ENCODE measurements at places on chromosomes 1 and 21.

- DNase-seq: no peak
Measured at GRCh38 chr1:170863621-170864020, 71.7 kb upstream of the MROH9 start.

DNA sequence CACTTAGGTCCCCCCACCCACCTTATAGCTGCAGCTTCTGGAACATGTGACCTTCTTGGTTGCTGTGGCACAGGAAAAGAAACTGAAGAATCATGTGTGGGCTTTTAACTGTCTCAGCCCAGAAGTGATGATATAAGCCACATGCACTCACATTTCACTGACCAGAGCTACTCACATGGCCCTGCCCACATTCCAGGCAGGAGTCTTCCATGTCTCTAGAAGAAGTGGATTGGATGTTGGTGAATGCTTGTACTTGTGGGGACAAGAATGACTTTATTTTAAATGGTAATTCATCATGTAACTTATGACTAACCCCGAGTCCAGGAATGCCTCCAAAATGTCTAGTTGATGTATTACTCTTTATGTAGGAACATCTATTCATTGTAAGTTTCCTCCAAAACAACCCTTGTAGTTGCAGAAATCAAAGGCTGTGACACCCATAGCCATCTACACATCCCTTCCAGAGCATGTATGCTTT, 15.8 kb upstream of the CAMK1G start:
- DNase-seq: no peak

DNA sequence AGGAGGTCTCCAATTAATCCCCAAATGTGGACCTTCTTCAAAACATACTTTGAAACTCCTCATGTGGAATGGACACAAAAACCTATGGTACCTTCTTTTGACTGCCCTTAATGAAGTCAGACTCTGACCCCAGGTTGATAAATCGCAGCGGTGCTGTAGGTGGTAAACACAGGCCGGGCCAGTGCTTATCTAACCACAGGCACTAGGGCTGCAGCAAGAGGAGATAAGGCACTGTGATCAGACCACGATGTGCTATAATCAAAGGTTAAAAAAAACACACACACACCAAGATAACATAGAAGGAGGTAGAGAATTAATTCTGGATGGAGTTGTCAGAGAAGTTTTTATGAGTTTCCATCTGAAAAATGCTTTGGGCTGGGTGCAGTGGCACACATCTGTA, 52.3 kb upstream of the SIPA1L2 start:
- no peak for DNase-seq

GRCh38 chr1:171998711-171999110, 157.4 kb downstream of the DNM3 start:
- no peak for DNase-seq

GRCh38 chr1:205354259-205355074, 2.3 kb downstream of the KLHDC8A start:
- DNase-seq: peak; percentile 28

DNA sequence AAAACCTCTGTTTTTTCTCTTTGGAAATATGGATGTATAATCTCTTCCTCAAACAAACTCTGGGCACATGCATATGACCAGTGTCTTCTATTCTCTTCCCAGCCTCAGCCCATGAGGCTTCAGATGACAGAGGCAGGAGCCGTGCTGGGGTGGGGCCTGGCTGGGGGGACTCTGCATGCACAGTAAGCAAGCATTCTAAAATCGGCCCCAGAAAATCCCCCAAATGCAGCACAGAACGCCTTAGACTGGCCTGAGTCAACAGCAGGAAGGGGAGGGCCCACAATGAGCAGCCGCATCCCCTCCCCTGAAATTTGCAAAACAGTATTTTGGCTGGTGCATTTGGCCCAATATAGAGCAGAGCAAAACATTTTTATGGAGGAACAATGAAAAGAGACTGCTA, 47.8 kb downstream of the ITPKB start:
- peak; percentile 40 for DNase-seq

DNA sequence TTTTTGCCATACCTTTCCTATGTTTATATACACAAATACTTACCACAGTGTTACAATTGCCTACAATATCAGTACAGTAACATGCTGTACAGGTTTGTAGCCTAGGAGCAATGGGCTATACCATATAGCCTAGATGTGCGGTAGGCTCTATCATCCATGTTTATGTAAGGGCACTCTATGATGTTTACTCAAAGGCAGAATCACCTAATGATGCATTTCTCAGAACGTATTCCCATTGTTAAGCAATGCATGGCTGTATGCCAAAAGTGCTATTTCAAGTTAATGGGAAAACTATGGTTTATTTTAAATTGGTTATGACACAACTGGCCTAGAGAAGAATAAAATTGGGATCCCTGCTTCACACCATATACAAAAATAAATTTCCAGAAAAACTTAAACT, 36.9 kb upstream of the DISP1 start:
- no peak for DNase-seq

DNA sequence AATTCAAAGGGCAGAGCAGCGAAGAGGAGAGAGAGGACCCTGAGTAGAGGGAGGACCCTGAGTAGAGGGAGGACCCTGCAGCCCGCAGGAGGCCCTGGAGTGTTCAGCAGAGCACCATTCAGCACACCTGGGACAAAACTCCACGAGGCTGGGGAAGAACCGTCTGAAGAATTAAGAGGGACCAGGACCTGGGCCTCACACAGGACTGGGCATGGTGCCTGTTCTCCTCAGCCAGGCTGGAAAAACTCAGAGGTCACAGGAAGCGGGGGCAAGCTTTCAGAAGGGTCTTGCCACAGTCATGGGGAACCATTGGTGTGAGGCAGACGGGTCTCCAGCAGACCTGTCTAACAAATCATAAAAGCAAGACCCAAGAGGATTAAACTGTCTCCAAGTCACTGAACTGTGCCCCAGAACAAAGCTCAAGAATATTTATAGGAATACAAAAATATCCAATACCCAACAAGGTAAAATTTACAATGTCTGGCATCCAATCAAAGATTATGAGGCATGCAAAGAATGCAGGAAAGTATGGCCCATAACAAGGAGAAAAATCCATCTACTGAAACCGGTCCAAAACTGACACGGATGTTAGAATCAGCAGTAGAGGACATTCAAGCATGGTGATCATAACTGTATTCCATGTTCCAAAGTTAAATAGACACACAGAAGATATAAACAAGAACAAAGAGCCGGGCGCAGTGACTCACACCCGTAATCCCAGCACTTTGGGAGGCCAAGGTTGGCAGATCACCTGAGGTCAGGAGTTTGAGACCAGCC, 30.6 kb downstream of the MORN1 start:
- DNase-seq: no peak

DNA sequence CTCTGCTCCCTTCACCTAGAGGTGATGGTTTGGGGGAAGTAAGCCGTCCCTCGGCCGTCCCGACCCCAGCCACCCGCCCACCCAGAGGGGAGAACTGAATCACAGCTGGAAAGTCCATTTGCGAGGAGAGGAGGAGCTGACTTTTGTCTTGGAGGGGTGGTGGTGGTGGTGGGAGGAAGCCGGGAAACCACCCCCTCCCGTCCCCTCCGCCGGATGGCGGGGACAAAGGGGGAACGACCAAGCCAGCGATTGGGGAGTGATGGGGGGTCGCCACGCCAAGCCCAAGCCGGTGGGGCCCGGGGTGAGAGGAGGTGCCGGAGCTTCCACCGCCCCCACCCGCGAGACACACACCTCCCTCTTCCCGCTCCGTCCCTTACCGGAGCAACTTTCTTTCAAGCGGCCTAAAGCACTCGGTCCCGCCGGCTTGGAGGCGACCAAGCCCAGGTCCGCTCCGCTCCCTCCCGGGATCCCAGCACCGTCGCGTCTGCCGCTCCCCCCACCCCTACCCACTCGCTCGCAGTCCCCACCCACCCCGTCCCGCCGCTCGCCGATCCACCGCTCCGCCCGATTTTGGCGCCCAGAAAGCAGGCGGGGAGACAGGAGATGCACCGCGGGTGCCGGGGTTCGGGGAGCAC, 540 bp downstream of the ARHGEF2 start:
- DNase-seq: peak; percentile 12

GRCh38 chr1:7222695-7223015, 437.4 kb downstream of the CAMTA1 start:
- DNase-seq: no peak

GRCh38 chr1:205042911-205043806, at the start of gene CNTN2:
Gene CNTN2 (plus strand): TSS chr1:205043212. CDS start chr1:205053186, 9,974 bp downstream.
- DNase-seq: no peak

DNA sequence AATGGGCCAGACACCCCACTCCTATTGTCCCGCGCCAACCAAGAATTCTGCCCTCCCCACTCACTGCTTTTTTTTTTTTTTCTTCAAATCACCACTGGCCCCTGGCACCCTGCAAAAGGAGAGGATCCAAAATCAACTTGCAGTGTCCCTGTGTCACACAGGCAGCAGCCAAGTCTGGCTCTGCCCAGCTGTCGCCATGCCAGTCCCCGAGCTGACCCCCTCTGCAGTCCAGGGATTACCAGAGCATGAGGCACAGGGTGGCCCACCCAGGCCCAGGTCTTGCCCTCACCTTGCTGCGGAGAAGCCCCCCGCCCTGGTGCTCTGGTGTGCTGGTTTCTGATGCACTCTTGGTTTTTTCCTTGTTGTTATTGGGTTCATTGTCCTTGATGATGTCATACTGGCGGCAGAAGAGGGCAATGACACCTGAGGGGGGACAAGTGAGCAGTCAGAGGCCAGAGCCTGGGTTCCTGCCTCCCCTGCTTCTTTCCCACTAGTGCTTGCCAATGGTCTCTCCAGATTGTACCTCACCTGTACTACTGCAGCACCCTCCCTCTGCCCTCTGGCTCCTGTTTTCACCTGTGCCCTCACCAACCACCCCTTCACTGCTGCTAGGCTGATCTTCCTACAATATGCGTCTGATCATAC, 6.2 kb downstream of the FNDC5 start:
- no peak for DNase-seq

GRCh38 chr1:151963288-151963687, 30.4 kb downstream of the S100A10 start:
- DNase-seq: no peak

- DNase-seq: no peak
Measured at GRCh38 chr1:38293567-38293966, 247.0 kb upstream of the POU3F1 start.

GRCh38 chr1:225453797-225454648, 26.2 kb upstream of the LBR start:
- DNase-seq: no peak

DNA sequence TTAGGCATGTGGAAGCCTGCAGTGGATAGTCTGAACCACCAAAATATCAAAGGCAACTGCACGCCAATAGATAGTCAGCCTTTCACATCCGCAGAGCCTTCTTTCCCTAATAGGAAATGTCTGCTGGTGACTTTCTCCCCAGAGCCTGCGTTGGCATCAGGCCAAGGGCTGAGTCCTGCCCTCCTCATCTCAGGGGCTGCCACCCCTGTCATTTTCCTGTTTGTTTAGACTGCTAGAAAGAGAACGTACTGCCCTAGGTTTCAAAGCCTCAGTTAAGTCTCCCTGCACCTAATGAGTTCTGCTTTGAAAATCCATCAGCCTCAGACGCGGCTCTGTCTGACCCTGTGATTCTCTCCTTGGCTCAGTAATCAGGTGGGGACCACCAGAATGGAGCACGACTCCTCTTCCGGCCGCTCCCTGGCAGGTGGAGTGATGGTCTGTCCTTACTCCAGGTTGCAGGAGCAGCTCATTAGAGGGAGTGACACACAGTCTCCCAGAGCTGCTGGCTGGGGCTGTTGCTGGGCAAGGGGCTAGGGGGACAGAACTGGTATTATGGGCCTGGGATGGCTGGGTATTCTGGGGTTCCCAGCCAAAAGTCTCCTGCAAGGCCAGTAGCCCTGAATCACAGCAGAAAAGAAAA, 27.3 kb downstream of the STUM start:
- no peak for DNase-seq

- DNase-seq: no peak
Measured at GRCh38 chr1:104987210-104987609, 1237.5 kb downstream of the AMY1C start.

DNA sequence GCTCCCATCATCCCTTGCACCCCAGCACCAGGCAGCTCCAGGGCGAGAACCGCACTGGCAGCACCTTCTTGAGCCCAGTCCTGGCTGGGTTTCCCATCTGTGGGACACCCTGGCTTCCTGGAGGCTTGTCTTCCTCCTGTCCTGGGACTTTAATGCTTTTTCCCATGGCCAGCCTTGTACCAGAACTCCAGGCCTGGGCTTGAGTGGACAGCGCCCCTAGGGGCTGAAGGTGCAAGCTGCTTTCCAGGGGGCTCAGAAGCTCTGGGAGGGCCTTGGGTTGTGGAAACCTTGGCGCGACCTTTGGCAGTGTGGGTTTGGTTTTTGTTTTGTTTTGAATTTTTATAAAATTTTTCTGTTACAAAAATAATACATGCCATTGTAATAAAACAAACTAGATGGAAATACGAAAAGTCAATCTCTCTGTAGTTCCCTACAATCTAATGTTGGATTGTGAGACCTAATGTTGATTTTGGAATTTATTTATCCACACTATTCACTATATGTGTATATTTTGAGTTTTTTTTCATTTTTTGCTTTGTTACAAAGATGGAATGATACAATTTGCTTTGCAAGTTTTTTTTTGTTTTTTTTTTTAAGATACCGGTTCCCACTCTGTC, 33.8 kb upstream of the RPL11 start:
- DNase-seq: no peak

DNA sequence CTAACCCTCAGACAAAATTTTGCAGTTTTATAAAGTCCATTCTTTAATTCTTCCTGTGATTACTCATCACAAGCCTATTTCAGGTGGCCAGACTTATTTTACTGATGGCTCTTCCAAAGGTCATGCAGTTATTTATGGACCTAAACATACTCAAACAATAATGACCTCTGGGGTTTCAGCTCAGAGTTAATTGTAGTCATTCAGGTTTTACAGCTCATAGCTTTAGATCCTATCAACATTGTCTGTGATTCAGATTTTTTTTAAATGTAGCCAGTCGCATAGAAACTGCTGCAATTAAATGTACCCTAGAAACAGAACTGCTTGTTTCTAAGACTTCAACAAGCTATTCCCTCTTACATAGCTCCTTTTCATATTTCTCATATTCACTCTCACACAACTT, 270.8 kb downstream of the COL11A1 start:
- DNase-seq: no peak

DNA sequence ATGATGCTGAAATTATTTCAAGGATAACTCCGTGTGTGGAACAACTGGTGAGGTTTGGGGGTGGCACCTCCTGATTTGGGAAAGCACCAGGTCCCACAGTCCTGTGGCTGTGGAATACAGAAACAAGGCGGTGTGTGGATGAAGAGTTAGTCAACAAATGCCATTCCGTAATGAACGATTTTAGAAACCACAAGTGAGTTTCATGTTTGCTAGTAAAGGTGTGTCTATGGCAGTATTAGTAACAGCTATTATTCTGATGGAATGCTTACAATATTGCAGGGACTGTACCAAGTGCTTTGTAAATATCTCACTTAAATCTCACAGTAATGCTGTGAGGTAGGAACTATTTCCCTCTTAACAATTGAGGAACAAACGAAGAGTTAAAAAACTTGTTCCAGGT, 53.8 kb downstream of the B3GALNT2 start:
- no peak for DNase-seq

DNA sequence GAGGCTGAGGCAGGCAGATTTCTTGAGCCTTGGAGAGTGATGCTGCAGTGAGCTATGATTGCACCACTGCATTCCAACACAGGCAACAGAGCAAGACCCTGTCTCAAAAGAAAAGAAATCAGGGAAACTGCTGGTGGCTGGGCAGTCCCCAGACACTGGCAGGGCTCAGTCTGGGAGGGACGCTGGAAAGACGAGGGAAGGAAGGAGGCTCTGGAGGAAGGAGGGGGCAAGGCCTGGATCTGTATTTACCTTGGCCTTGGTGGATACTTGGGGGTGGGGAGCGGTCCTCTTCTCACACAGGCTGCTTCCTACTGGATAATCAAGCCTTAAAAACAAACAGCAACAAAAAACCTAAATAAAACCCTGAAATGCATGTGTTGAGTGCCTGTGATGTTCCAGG, 24.4 kb downstream of the KCNQ4 start:
- DNase-seq: no peak

- DNase-seq: no peak
Measured at GRCh38 chr1:163072658-163073057, 3.5 kb downstream of the RGS4 start.
